ENCODE measurements at places on chromosomes 5 and 9.

GRCh38 chr5:149749481-149750365, 19.6 kb downstream of the PPARGC1B start:
- no peak for DNase-seq

DNA sequence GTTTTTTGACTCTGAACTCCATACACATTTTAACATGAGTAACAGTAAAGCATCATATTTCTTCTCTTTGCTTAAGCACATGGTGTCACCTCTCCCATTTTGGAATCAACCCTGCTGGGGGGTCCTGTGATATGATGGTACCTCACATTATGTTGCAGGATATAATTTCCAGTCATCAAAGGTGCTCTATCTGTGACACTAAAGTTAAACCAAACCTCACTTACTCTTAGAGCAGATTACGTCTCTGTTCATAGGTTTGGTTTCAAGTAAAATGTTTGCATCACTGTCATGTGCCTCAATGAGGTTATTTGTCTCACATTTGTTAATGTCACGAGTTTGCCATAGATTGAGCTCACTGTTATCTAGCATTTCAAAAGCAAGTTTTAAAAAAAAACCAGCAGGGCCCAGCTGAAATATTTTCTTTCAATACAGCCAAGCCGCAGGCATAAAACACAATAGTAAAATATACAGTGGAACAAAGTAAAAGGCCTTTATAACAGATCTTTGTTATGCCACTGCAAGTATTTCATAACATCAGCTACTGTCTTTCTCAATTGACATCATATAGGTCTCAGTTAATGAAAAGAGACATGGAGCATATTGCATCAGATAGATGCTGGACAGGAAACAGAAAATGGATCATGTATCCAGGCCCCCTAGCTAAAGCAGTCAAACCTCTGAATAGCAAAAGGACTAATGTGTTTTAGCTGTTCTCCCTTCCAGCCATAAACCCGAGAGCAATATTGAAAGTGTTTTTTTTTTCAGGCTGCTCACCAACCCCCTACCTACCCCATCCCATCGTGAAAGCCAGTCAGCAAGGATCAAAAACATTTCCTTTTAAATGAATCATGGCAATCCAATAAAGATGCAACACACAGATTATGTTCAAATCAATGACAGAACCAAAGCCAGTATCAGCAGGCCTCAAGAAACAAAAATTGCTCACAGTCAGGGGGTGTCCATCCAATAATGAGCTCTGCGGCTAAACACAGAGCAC, 182.1 kb upstream of the ITGA1 start:
- DNase-seq, result no peak

- no peak for DNase-seq
These were observed 560.5 kb downstream of the TUSC1 start for GRCh38 chr9:25117791-25118190.

DNA sequence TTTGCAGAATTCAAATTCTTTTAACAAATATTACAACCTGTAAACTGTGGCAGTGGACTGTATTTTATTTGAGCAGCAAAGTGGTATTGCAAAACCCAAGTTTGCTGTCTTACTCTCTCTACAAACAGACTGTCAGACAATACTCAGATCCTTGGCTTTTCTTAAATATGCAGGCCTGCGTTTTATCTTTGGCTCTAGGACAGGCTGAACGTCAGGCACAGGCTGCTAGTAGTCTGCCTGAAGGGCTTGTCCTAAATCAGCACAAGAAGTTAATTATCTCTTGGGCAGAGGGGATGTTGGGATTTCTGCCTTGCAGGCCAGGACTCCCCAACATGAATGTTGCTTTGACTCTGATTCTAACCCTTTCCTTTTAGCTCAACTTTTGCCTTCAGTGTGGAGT, 147.5 kb downstream of the SLIT3 start:
- no peak for DNase-seq

GRCh38 chr9:90288275-90288639, 354.4 kb downstream of the DIRAS2 start:
- DNase-seq, result no peak

DNA sequence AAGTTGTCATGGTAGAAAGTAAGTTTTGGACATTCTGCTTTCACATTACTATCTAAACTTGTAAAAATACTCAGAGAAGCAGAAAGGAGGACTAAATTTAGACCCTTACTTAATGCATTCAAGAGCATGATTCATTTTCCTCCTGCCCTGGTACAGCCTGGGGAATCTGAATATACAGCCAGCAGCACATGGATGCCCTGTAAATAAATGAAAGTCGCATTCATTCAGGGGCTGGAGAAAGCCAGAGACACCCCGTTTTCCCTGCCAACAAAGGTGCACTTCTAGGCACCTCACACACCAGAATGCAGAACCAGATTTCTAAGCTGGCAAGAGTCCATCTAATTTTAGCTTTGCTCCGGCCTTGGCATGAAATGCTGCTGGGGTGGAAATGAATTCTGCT, 172.7 kb upstream of the KLF9 start:
- DNase-seq, result no peak

DNA sequence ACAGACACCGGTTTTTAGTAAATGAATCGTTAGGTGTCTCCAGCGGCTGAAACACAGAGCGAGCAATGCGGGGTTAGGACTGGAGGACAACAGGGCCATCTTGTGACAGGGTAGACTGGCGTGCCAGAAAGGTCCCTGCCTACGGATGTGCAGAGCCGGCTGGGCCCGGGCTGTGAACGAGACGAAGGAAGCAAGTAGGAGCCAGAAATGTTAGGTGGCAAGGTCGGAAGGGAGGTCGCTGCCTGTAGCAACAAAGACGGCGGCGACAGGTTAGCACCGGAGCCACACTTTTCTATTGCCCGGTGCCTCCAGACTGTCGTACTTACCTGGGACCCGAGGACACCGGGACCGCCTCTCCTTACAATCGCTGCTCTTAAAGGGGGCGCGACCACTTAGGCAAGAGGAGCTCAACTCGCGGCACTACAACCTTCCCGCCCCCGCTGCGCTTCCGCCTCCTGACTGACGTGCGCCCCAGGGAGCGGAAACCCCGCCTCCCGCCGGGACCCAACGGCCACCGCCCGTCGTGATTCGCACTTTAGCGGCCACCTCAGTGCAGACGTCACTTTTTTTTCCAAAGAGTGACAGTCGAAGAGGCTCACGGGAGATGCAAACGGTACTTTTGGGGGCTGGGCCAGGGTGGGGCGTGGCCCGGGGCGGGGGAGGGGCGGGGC, at the start of gene INIP:
INIP (minus strand) TSS at position 457 of the 671 bp plus-strand sequence. CDS start 1,632 bp downstream, outside the sequence.
- DNase-seq, result peak; percentile 95

GRCh38 chr5:1391691-1392090, 46.8 kb upstream of the CLPTM1L start:
- DNase-seq, result no peak

GRCh38 chr9:95504053-95504963, 12.5 kb downstream of the PTCH1 start:
- DNase-seq, result no peak

- DNase-seq, result no peak
These were observed 133.8 kb downstream of the ARHGEF28 start for GRCh38 chr5:73759771-73760170.

DNA sequence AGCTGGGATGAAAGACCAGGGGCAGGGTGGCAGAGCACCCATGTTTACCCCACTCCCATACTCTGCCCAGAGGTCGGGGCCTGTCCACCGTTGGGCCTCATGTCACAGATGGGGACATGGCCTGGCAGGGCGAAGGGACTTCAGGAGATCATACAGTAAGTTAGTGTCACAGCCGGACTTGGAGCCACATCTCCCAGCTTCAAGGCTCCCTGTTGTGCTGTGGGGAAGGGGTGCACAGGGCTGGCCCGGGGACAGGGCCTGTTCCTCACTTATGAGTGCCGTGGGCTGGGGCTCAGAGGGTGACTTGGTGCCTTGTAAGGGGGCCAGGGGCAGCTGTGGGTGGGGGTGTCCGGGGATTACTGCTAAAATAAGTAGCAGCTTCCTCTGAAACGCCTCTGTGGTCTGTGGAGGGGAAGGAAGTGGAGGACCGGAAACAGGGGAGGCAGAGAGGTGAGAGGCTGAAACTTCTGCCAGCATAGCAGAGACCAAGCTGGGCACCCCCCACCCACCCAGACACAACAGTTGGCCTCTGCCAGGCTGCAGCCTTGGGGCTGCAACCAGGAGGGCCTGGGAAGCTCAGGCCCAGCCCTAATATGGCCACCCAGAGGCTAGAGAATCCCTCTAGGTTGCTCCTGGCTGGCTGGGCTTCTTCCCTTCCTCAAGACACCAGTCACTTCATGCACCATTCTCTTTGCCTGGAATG, 41.1 kb upstream of the NEK6 start:
- peak; percentile 51 for DNase-seq

DNA sequence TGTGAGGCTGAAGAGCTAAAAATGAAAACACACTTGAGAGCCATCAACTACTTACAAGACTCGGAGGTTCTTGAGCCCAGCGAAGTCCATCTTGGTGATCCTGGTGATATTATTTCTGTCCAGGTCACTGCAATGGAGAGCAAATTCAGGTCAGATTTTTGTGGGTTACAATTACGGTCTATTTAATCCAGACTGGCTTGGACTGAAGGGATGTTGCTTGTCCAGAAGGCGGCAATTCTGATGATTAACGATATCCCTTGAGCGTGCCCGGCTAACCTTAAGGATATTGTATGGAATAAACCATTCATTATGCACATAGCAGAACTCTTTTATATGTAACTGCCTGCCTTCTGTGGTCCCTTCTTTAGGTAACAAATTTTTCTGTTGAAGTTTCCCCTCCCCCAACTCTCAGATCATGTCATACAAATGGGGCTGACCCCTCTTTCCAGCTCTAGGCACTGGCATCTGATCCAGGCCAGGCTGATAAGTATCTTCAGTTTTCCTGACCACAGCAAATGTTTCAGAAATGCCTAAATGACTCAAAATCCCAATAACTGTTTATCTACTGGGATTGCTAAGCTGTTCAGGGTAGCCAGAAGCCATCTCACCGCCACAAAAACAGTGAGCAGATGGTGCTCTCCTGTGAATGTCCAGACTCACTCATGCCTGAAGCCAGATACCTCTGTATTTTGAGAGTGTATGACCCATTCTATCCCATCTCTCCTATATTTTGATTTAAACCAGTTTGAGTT, 49.4 kb downstream of the SLIT3 start:
- DNase-seq, result no peak

DNA sequence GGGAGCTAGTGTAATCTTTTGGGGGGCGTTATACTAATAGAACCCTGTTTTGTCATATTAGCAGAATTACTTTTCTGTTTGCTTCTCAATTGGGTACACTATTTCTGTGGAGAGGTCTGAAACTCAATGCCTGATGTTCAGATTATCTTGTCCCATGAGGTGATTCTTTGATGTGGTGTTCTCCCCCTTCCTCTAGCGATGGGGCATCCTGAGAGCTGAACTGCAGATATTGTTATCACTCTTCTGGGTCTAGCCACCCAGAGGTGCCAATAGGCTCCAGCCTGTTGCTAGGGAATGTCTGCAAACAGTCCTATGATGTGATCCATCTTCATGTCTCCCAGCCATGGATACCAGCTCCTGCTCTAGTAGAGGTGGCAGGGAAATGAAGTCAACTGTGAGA, 233.1 kb upstream of the RASA1 start:
- DNase-seq, result no peak

GRCh38 chr9:70535546-70536323, 121.3 kb upstream of the KLF9 start:
- DNase-seq, result no peak

GRCh38 chr5:2909035-2909434, 157.6 kb upstream of the IRX2 start:
- DNase-seq, result no peak

- no peak for DNase-seq
These were observed 4.3 kb upstream of the COX7C start for GRCh38 chr5:86613455-86613854.

- no peak for DNase-seq
These were observed 32.1 kb upstream of the HSD17B4 start for GRCh38 chr5:119420169-119420568.

DNA sequence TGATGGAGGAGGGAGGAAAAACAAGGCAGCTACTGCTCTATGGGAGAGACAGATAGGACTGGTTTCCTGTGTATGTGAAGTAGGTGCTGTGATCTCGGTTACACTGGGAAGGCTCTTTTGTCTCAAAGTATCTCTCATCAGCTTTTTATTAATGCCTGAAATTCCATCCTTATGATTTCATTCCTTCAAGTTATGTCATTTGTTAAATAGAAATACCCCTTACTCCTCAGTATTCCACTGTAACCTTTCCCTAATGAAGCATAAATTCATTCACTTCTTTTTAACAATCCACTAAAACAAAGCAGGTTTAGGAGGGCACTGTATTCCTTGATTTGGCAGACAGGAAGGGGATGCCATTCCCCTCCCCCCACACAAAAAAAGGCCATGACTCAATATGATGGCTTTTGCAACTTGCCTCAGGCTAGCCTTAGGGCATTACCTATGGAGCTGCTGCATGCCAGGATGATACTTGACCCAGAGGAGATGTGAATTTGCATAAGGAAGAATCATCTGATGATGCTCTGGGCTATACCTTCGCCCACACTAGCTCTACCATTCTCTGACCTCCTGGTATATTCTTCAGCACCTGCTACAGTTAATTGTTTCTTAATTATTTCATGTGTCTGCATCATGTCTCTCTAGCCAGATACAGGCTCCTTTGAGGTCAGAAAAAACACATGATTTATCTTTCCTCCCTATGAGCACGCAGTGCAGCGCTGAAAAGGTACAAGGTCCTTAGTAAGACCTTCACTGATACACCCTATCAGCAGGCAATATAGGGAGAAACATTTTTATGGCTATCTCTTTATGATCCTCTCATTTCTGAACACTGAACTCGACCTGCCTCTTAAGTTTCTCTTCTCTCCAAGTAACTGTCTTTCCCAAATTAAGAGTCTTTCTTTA, 26.3 kb downstream of the NR3C1 start:
- no peak for DNase-seq

- no peak for DNase-seq
These were observed 59.8 kb upstream of the RNU6ATAC start for GRCh38 chr9:134224127-134224526.

DNA sequence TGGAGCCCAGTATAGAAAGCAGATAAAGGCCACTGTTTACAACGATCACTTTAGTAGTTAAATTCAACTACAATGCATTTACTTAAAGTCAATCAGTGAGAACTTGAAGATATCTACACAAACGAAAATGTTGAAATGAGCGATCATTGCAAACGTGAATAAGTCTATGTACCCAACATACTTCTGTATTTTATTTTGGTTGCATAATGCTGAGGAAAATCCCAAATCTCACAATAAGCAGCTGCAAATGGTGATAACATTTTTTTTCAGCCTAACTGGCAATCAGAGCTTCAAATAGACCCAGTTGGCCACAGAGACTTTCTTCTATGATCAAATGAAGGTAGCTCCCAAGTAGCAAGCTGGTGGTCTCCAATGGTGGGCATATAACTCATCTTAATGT, 32.1 kb downstream of the PDGFRB start:
- no peak for DNase-seq

DNA sequence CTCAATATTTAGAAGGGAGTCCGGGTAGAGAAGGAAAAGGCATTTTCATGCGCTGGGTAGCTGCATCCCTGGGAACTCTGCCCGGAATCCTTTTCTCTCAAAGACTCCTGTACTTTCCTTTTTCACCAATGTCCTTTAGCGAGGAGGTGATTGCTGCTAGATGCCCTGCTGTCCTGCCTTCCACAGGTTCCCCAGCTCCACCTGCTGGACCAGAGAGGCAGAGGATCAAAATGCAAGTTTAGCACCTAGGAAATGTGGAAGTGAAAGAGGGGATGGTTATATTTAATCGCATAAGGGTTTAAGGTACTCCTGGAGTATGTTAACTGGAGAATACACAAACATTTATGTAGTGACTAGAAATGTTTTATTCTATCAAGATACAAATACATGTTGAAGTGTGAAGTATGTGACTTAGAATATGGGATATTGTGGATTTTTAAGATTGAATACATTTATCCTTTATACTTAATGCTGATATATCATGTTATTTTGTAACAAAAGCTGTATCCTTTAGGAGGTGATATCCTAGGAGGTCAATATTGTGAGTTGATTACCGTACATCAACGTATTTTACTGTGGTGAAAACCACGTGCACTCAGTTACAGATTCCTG, 145.7 kb downstream of the ARHGAP26 start:
- DNase-seq, result no peak
